ENCODE measurements at places on chromosomes 2 and 18.
A peak's percentile ranks its signal among the peaks of the same experiment; 100 is the strongest.

DNA sequence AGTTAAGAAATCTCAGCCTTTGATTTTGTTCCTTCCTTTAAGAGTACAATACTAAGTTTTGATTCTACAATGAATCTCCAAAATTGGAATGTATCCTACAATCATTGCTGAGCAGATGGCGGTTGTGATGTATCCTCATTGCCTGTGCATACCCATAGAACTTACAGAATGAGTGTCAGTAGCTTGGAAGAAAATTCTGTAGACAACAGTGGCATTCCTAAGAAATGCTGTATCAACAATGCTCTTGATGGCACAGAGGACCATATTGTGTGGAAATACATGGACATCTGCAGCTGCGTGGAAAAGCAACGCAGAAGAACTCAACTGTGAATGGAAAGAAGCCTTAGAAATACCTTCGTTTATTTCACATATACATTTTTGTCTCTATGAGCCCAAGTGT lies 30.2 kb downstream of the GAREM1 start:
- DNase-seq = no peak

GRCh38 chr2:51997571-51997970 lies 965.6 kb upstream of the NRXN1 start:
- no peak for DNase-seq

GRCh38 chr2:240596080-240596460 lies 9.5 kb downstream of the CAPN10 start:
- no peak for DNase-seq

- DNase-seq = no peak
Observed at GRCh38 chr2:182020286-182021070, 34.8 kb downstream of the PPP1R1C start.

GRCh38 chr2:240956171-240956934 lies 42.1 kb upstream of the SNED1 start:
- no peak for DNase-seq

- no peak for DNase-seq
Observed at GRCh38 chr2:73516033-73516432, 126.2 kb downstream of the NAT8 start.

DNA sequence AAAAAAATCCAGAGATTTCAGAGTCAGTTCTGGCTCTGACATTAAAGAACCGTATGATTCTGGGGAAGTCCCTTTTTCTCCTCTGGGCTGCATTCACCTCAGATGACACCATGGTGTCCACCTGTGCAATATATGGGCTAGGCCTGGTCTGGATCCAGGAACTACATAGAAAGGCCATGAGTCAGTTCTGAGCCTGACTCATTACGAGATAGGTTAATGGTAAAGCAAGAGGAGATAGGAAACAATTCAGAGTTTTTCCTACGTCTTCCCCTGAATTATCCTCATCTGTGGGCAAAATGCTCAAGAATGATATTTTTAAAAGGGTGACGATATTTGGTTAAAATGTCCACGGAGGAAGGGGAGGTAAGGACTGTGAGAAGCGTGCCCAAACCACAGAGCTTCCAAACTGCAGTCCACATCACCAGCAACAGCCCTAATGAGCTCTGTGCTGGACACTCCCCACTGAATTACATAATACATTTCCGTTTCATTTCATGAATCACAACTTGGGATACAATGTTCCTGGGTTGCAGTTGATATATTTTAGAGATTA lies 180.1 kb upstream of the OSR1 start:
- DNase-seq = peak; percentile 48

DNA sequence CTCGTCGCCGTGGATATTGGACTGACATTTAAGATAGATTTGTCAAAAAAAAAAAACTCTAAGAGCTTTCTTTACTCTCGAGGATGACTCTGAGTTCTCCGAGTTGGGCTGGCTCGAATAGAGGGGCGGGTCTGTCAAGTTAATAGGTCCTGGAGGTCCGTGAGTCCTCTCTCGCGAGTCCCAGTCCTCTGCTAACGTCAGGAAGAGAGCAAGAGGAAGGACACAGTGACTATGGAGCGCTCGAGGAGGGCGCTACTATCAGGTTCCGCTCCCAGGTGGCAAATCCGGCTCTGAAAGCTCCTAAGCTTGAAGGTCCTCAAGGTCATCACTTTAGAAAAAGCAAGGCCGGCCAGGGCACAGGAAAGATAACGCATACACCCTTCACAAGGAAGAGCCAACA lies 404 bp upstream of the AKAIN1 start:
- DNase-seq = no peak

DNA sequence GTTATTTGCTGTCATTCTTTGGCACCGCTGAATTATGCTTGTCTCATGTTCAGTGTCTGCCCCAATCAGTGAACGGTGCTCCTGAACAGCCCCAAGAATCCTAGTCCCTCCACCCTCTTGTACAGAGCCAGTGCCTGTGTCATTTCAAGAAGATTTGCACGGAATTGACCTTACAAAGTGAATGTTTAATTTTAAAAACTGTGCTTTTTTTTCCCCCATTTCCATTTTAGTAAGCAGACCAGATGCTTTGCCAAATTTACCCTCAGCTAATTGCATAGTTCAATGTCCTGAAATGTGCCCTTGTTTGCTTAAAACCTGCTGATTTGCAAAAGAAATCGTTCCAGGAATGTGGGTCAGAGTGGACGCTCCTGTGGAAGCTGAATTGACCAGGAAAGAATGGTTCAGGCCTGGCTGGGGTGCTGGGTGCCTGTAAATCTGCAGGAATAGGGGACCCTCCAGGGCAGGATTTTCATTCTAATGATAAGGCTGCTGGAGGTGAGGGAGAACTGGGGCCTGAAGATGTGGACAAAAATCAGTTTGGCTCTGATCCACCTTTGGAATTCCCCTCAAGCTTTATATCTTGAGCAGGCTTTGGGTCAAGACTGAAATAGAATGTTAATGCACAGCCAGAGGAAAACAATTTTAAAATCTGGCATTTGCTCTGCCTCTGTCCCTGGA lies 20.1 kb downstream of the TMEM17 start:
- DNase-seq = peak; percentile 51

DNA sequence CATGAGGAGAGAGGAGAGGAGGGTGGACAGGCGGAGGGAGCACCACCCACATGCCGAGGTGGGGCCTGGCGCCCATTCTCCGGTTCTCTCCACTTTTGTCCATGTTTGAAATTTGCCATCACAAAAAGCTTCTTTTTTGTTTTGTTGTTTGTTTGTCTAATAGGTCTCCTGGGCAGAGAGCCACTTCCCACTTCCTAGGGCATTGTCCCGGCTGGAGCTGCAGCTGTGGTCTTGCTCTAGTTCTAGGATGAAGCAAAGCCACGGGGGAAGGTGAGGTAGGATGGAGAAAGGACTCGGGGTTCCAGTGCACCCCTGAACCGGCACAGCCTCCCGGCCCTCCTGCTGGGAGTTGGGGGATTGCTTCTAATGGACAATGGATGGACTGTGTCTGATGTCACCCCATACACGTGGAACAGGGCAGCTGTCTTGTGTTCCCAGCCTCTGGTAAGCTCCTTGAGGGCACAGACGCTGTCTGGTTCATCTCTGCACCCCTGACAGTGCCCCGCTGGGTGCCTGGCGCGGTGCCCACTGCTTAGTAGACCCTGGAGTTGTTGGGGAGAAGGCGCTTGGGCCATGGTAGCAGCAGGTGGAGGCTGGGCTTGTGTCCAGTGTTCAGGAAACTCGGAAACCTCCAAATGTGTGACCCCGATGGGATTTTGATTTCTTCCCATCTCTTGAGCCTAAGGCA lies 278.4 kb downstream of the NDUFA10 start:
- no peak for DNase-seq

DNA sequence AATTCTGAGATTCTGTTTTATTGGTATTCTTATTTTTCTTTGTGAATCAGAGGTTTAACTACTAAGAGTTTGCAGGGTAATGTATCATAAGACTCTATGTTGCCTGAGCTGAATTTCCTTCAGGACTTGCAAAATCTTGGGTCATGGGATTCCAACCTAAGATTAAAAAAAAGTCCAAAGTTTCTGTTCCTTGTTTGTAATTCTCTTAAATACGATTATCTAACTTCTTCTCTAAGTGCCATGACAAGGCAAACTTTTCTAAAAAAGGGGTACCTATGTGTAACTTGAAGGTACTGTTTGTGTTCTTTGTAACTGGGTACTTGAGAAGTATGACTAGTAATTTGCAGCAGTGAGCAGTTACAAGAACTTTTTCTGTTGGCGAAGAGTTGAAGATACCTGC lies 181.3 kb upstream of the ZEB2 start:
- DNase-seq = no peak

- no peak for DNase-seq
Observed at GRCh38 chr2:119846021-119846420, 86.3 kb downstream of the PTPN4 start.

DNA sequence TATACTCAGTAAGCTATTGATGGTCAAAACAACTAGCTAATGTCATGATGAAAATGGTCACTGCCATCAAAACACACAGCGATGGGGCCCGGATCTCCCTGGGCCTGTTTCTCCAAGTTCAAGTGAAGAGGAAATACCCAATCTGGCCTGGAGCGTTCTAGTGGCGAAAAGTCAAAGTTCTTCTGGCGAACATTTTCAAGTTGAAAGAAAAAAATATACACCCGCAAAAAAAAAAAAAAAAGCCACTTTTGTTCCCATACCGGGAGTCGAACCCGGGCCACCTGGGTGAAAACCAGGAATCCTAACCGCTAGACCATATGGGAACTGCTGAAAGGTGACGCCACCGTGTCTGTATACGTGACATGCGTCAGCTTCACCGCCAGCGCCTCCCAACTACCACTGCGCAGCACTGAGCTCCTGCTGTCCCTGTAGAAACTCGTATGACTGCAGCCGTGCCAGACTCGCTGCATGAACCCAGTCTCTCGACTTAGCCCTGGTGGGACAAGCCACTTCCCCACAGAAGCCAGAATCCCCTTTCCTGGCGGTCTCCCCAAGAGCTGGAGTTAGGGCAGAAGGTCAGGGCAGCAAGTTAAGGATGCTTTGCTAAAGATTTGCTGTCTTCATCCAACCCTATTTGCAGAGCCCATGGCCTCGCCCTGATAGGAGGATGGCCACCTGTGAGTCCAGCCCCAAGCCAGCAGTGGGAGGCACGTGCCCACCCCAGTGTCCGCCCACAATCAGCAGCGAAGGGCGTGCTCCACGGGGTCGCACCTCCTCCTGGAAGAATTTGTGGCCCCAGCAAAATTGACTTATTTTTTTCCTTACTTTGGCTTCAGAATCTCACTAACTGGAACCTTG lies 5.6 kb upstream of the IMP4 start:
- DNase-seq = peak; percentile 71

GRCh38 chr2:237616734-237617586 lies 10.4 kb upstream of the LRRFIP1 start:
- peak; percentile 56 for DNase-seq

DNA sequence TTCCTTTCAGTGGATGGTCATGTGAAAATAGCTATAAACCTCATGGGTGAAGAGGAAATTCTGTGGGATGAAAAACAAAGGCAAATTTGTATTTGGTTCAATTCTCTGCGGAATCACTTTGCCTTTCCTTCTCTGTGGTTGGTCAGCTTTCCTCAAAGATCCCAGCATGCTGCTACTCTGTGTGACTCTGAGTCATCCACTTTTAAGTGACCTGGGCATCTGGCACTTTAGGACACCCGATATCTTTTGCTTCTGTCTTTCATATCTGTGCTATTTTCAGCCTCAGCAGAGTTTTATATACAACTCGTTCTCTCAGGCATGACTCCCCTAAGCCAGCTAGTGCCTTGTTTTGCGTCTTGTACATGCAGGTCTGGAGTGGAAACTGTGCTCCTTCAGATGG lies 217.0 kb upstream of the PIEZO2 start:
- no peak for DNase-seq

DNA sequence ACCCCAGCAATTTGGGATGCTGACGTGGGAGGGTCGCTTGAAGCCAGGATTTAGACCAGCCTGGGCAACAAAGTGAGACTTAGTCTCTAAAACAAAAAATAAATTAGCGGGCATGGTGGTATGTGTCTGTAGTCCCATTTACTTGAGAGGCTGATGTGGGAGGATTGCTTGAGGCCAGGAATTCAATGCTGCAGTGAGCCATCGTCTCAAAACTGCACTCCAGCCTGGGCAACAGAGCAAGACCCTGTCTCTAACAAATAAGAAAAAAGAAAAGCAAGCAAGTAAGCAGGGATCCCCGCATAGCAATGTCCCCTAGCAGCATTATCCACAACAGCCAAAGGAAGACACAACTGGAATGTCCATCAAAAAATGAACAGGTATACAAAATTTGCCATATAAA lies 3.4 kb downstream of the TXNL1 start:
- no peak for DNase-seq

- DNase-seq = no peak
Observed at GRCh38 chr2:70103531-70104061, 16.3 kb downstream of the PCBP1 start.

DNA sequence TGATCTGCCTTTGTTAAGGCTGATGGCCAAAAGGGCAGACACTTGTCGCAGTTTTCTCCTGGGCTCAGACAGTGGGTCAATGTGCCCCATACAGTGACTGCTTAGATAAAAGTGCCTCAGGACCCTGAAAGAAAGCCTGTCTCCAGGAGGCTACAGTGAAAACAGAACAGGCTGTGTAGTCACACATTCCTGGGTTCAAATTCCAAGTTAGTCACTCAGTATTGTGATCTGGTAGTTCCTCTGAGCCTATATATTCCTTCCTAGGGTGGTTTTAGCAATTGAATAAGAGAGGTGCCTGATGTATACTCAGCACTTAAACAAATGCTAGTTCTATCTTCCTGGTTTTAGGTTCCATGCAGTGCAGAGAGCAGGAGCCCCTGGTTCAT lies 54.4 kb downstream of the RPL37A start:
- no peak for DNase-seq

GRCh38 chr2:47226132-47226922 lies 71.2 kb upstream of the STPG4 start:
- DNase-seq = no peak

DNA sequence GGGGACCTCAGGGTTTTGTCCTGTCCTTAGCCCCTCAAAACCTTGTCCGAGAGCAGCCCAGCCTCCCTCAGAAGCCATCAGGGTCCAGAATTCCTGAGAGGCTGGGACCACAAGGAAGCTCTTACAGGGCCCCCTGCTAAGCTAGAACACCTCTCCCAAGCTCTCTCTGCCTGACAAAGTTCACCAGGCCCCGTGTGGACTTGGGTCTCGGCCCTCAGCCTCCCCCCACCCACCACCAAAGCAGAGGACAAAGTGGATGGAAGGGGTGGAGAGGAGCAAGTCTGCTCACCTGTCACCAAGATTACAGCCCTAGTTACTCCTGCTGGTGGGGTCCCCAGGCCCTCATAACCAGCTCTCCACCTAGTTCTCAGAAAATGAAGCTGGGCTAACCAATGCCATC lies 16.8 kb downstream of the RAB11FIP5 start:
- no peak for DNase-seq

DNA sequence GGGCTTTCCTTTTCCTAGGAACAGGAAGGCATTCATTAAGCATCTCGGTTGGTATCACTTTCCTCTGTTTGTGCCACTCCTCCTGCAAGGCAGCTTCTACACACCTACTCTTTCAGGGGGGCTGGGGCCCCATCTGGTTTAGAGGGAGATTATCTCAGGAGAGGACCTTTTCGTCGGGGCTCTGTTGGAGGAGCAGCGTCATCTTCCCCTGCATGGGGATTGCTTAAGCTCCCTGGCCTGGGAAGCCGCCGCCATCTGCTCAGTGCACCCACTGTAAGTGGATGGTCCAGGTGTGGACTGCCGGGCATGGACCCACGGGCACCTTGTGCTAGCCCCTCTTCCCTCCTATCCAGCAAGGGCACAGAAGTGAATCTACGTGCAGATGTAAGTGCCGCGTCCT lies 355.3 kb upstream of the SMIM21 start:
- DNase-seq = no peak

Measured in fibroblast of the conjunctiva (primary cell).